NCI-H187 treated with DMSO at 0.1 percent for 48 hours (cell line): ENCODE measurements at places on chromosomes 16 and 17.

DNA sequence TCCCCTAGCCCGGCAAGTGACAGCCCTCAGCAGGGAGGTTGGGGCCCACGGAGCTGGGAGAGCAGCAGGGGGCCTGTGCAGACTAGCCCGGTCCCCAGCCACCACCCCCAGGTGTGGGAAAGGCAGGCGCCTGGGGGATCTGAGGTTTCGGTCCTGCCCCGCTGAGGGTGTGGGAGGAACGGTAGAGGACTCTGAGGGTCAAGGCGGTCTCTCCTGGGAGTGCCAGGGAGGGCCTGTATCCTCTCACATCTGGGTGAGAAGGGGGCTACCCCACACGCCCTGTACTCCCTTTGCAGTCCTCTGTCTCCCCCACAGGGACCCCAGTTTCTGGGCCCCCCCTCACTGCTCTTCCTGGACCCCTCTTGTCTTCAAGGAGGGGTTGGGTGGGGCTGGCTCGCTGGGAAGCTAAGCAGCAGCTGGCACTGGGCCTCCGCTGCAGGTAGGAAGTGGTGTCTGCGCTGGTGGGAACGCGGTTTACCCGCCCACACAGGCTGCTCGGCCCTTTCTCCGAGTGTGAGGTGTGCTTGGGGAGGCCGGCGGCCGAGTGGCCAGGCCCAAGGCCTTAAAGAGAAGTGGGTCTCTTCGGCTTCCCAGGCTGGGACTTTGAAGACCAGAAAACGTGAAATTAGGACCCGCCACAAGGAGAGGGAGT is 15.4 kb downstream of the CD7 start:
- DNase-seq = no peak

DNA sequence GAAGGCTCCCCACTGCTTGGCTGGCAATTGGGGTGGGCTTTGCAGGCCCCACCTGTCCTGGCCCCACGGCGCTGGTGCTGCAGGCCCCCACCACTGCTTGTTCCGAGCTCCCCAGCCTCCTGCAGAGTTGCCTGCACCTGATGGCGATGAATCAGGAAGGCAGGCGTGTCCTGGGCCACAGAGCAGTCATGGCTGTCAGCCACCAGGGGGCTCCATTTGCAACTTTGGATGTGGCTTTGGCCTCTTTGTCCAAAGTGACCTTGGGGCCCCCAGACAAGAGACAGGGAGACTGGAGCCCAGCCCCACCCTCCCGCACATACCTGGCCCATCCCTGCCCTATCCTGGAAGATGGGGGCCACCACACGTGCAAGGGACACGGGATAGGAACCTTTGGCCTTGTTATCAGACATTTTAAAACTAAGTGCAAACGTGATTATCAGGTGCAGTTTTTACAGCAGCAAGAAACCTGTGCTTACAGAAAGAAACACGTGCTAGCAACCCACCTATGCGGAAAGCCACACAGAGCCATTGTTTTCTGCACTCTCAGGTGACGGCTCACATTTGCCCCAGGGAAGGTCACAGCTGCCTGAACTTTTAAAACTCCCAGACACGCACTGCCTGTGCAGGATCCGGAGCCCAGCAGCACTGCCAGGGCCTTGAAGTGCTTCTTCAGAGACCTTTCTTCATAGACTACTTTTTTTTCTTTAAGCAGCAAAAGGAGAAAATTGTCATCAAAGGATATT is at the start of gene DNASE1:
TSS of gene DNASE1 (plus strand) at position 443 of the 743 bp plus-strand sequence. CDS start 683 bp downstream, outside the sequence.
- no peak for DNase-seq

DNA sequence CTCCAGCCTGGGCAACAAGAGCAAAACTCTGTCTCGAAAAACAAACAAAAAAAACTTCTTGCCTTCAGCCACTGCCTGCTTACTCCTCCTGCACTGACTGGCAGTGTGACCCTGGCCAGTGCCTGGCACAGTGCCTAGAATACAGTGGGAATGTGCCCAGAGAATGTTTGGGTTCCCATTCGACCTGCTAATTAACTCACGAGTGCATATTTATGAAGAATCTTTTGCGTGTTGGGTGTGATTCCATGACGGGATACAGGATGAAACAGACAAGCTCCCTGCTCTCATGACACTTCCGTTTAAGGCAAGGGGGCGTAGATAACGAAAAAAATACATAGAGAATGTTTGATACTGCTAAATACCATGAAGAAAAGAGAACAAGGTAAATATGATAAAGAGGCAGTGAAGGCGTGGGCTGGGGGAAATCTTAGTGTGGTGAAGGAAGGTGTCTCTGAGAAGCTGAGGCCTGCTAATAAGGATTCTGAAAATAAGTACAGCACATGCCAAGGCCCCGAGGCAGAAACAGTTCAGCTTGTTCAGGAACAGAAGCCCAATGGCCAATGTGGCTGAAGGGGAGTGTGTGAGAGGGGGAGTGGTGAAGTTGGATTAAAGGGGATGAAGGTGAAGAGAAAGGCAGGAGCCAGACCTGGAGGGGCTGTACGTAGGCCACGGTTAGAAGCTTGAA is 4.3 kb downstream of the ABI3 start:
- no peak for DNase-seq

- no peak for DNase-seq
Measured at GRCh38 chr17:33338242-33338641, 45.1 kb upstream of the ASIC2 start.

- DNase-seq = no peak
Measured at GRCh38 chr17:47227862-47228261, 18.7 kb downstream of the MYL4 start.
